ENCODE measurements at places on chromosomes 2 and 18. TPM values are rescaled to one million over a fixed set of nuclear protein-coding genes. Genes with fewer than 3 reads are reported as not detected.

GRCh38 chr2:182473635-182474034 is 46.8 kb upstream of the PDE1A start:
- DNase-seq: no peak

GRCh38 chr2:188078534-188078933 is 213.1 kb upstream of the GULP1 start:
- no peak for DNase-seq

DNA sequence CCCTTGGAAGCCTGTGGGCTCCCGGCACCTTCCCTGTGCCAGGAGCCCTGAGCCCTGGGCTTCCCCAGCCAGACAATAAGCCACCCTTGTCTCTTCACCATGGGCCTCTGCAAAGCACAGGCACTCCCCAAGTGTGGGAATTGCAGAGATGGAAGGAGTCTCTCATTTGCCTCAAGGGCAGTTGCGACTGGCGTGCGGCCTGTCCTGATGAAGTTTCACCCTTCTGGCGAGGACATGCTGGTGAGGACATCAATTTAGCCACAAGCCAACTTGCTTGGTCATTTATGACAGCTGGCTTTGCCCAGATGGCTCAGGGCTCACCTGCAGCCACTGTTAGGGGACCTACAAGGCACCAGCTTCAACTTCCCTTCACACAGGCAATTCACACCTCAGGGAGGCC is 180.2 kb downstream of the ANAPC1 start:
- no peak for DNase-seq

GRCh38 chr2:33186937-33187336 is 240.2 kb downstream of the LTBP1 start:
- no peak for DNase-seq

- no peak for DNase-seq
Observed at GRCh38 chr2:148162871-148163270, 142.0 kb downstream of the MBD5 start.

- no peak for DNase-seq
Observed at GRCh38 chr18:78607221-78607620, 372.4 kb upstream of the SALL3 start.

TLX2 gene
- 0.06 TPM for polyA plus RNA-seq
